ENCODE measurements at places on chromosomes 16 and 17.

DNA sequence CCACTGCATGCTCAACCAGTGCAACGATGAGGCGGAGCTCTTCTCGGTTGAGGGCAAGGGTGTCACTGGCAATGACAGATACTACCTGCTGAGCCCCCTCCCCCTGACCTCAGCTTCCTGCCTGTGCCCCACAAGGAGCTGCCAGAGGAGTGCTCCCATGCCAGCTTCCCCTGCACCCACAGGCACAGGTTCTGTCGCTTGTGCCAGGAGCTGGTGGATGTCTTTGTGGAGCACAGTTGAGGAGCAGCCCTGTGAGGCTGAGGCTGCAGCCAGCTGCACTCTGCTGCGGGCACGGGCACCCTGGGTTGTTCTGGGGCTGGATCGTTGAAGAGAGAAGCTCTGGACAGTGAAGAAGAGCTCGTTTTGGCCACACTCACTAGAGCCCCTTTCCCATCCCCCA lies 165.3 kb upstream of the ZNF267 start:
- DNase-seq, result no peak

GRCh38 chr17:79706931-79707850 lies 23.6 kb upstream of the ENPP7 start:
- DNase-seq, result no peak

- peak; percentile 77 for DNase-seq
These were observed 154.5 kb downstream of the CBLN1 start for GRCh38 chr16:49127103-49127502.

- DNase-seq, result no peak
These were observed 18.8 kb downstream of the AXIN2 start for GRCh38 chr17:65542610-65543009.

GRCh38 chr17:82153745-82154375 lies 55.8 kb upstream of the FASN start:
- peak; percentile 93 for DNase-seq

DNA sequence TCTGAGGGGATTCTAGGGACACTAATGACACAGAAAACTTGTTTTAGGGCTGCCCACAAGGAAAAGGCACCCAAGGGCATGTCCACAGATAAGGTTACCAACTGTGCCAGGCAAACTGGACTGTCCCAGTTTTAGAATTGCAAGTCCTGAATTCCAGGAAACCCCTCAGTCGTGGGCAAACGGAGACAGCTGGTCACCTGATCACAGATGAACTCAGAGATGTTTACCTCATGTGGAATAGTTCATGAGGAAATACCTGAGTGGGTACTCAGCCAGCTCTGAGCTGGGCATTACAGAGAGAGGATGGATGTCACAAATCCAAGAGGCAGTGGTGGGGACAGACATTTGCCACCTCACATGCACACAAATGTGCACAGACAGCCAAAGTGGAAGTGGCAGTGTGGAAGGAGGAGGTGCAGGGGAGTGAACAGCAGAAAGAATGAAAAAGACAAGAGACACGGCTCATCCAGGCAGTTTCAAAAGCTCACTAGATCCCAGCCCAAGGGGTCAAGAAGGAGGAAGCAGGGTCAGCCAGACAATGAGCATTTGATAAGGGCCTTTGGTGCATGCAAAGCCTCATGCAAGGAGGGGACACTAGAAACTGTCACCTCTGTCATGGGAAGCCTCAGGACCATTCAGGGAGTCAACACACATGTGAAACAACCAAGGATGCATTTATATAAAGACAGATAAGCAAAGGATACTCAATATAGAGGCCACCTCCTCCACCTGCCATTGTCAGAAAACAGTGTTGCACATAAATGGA lies 24.8 kb downstream of the TTLL6 start:
- no peak for DNase-seq

- DNase-seq, result no peak
These were observed 7.3 kb downstream of the CASKIN2 start for GRCh38 chr17:75507733-75508719.

- DNase-seq, result no peak
These were observed 46.1 kb downstream of the CYTH1 start for GRCh38 chr17:78735832-78736525.

DNA sequence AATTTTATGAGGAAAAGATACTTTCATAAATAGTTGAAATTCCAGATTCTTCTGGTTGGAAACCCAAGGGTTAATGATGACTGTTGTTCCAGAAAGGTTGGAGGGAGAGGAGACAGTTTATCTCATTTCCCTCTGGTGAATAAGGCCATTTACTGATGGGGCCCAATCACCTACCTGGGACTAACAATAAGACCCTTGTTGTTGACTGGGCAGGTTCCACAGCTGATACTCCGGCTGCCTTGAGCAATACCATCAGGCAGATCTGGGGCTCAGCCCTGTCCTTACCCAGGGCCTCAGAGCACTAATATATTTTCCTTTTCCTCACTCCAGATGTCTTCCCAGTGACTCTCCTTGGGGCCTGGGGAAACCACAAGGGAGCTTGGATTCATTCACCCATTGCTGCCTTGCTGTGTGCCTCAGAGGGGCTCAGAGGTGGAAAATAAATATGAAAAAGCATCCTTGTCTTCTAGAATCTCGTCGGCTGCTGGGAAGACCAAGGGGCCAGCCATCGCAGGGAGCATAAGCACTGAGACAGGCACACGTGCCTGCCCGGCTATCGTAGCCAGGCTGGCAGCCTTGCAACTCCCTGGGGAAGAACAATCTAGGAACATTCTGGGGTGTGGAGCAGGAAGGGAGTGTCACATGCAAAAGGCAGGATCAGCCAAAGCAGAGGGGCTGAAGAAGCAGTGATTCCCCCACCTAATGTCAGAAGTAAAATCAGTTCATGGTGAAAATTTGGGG lies 54.4 kb downstream of the MPRIP start:
- no peak for DNase-seq

GRCh38 chr17:969811-970355 lies 9.7 kb downstream of the NXN start:
- DNase-seq, result no peak

DNA sequence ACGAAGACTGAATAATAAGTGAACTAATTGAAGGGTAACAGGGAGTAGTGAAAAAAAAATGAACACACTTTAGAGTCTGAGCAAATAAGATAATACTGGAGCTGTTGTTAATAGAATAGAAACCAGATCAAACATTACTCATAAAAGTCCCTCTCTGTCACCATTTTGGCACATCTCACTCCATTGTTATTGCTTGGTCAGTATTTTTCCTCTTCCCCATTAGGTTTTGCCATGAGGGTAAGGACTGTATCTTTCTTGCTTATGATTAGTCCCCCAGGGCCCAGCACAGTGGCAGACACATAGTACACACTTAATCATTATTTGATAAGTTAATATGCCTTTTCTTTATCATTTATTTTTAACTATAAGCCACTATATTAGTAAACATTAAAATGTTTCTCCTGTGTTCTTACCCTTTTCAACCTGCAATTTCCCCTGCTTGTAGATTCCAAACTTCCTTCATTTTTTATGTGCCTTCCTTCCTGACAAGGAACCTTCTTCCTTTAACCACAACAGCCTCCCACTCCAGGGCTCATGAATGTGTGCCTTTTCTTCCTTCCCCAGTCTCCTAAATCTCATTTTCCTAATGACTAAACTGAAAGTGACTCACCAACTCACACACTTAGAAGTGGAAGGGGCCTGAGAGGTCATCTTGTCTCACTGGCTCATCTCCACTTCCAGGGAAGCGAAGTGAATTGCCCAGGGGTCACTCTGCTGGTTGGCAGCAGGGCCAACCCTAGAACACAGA lies 88.2 kb upstream of the HAS3 start:
- no peak for DNase-seq

- DNase-seq, result no peak
These were observed 56.6 kb downstream of the TMEM186 start for GRCh38 chr16:8740775-8741355.

- no peak for DNase-seq
These were observed 162.2 kb upstream of the TNRC6C start for GRCh38 chr17:77796176-77796860.

GRCh38 chr16:1807626-1808025 lies 14.1 kb upstream of the IGFALS start:
- no peak for DNase-seq

GRCh38 chr16:2233872-2234812 lies 2.1 kb upstream of the DNASE1L2 start:
- DNase-seq, result no peak

GRCh38 chr16:66484453-66485213 lies 57.5 kb downstream of the BEAN1 start:
- no peak for DNase-seq

DNA sequence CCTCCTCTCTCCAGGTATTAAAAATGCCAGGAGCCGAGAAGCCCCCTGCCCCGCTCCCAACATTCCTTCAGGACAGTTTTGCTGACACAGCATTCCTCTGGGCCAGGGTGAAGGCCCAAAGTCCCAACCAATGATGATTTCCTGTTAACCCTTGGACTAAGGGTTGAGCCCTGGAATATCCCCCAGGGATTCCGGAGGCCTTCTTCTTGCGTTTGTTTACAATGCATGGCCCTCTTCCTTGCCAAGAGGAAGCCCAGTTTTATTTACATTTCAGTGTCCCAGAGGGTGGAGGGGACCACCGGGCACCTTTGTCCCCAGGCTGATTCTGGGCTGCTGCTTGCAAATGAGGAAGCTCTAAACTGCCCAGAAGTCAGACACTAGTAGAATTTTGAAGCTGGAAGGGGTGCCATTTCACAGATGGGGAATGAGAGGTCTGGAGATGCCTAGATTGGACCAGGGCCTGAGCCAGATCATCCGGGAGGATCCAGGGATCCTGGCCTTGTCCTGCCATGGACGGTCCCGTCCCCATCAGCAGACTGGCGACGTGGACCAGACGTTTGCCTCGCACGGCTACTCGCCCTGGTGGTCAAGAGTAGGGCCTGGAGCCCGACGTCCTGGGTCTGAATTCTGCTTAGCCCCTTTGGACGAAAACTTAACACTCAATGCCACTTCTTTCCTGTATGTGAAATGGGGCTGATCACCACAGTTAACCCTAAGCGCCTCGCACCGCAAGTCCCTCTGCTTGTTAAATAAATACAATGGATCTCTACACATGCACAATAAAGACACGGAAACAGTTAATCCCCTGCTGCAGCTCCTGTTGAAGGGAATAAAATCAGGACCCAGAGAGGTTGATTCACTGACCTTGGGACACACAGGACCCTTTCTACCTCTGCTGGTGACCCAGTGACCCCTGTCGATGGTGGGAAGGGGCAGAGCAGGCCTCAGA lies 55.6 kb upstream of the CIBAR2 start:
- peak; percentile 77 for DNase-seq

DNA sequence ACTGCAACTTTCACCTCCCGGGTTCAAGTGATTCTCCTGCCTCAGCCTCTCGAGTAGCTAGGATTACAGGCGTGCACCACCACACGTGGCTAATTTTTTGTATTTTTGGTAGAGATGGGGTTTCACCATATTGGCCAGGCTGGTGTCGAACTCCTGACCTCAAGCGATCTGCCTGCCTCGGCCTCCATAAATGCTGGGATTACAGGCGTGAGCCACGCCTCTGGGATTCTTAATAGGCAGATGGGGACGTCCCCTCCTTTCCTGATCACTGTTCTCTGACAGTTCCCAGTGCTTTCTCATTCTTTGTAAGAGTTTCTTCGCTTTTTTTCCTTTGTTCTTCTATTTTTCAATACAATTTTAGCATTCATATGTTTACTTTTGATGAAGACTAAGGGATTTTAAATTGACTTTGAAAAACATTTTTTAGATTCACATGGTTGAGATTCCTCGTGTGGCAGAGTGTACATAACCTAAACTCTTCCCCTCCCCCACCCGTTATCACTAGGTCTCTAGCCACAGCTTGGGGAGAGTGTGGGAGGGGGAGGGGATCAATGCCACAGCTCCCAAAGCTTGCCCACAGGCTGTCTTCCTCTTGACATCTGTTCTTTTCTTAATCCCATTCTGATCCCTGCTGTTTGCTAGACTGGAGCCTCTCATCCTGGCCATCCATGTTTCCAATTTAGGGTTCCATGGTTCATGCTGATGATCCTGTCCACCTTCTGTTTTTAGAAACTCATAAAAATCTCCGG lies 11.0 kb downstream of the ADORA2B start:
- DNase-seq, result peak; percentile 62

DNA sequence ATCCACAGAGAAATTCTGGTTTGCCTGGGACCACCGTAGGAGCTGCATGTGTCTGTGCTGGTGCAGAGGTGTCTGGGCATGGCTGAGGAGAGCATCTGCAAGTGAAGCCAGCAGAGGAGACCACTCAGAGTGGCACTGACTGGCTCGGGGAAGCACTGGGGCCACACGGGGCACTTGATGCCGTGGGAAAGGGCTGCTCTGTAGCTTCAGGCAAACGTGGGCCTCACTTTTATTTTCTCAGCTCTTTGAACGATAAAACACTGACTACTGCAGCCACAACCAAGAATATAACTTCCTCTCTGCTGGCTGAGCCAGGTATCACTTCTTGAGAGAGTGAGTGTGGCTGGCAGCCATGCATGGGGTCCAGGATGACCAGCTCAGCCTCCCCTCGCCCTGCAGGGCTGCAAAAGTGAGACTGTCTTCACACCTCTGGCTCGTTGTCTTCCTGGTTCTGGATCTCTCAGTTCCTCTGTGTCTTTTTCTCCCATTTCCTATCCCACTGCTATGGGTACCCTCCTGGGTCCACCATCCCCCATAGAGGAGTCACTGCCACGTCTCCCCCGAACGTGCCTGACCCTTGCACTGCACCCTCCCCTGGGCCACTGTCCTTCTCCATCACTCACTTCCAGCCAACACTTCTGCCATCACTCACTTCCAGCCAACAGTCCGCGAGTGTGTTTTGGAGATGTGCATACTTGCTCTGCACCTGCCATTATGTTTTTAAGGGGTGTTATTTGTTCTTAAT lies 201.4 kb upstream of the CHMP6 start:
- no peak for DNase-seq

GRCh38 chr17:70736375-70736957 lies 567.1 kb downstream of the KCNJ2 start:
- no peak for DNase-seq

- DNase-seq, result peak; percentile 90
These were observed 701 bp upstream of the MRC2 start for GRCh38 chr17:62626719-62627218.

DNA sequence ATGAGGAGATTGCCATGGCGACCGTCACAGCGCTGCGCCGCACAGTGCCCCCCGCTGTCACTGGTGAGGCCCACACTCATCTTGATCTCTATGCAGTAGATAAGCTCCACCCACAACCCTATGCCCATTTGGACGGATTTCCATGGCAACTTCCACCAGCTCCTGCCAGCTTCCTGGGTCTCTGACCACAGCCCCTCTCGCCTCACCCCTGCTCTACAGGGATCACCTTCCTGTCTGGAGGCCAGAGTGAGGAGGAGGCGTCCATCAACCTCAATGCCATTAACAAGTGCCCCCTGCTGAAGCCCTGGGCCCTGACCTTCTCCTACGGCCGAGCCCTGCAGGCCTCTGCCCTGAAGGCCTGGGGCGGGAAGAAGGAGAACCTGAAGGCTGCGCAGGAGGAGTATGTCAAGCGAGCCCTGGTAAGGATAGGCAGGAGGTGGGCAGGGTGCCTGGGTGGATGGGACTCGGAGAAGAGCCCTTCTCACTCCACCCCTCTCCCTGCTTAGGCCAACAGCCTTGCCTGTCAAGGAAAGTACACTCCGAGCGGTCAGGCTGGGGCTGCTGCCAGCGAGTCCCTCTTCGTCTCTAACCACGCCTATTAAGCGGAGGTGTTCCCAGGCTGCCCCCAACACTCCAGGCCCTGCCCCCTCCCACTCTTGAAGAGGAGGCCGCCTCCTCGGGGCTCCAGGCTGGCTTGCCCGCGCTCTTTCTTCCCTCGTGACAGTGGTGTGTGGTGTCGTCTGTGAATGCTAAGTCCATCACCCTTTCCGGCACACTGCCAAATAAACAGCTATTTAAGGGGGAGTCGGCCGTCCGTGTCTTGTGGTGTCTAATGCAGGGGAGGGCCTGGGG lies 4.3 kb downstream of the ALDOA start:
- DNase-seq, result no peak

GRCh38 chr16:35750157-35750689 lies 2290.8 kb downstream of the TP53TG3F start:
- no peak for DNase-seq
